ENCODE measurements at places on chromosomes 3 and 15. TPM values are rescaled to one million over a fixed set of nuclear protein-coding genes. Genes with fewer than 3 reads are reported as not detected.

GRCh38 chr15:98860281-98861041, 147.1 kb downstream of the PGPEP1L start:
- no peaks in the 10 kb centered on the region for H3K27me3 ChIP-seq
- peaks cover 59% of the 10 kb centered on the region for H3K4me1 ChIP-seq
- no peak overlapping the region for H3K4me3 ChIP-seq

Gene KLF15
- total RNA-seq: 1.1 TPM

DNA sequence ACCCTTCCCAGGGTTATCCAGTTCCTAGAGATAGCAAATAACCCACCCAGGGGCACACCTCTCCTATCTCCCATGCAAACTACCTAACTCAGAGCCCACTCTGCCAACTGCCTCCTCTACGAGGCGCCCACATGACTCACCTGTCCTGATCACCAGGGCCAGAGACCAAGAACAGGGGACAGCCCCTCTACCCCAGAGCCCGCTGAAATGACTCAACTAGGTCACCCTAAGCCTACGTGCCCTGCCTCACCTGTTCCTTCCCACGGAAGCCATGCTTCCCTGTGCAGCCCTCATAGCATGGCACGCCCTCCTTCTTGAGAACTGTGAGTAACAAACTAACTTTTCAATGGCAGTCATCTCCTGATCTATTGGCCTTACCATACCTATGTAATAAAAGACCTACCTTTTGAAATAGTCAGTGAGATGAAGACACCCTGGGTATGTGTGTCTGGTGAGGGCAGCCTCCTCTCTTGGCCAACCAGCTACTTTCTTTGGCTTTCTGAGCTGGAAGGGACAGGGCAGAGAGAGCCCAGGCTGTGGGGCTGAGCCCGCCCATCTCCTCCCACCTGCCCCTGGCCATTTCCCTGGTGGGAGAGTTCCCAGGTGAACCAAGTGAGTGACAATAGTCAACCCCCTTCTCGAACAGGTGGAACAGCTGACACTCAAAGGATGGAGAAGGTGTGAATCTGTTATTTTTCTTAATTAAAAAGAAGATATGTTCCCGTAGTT, 25.5 kb upstream of the PRR23E start:
- no peak overlapping the region for H3K27ac ChIP-seq
- H3K36me3 ChIP-seq: no peaks in the 10 kb centered on the region
- no peak for DNase-seq
- no peak overlapping the region for H3K4me3 ChIP-seq

DNA sequence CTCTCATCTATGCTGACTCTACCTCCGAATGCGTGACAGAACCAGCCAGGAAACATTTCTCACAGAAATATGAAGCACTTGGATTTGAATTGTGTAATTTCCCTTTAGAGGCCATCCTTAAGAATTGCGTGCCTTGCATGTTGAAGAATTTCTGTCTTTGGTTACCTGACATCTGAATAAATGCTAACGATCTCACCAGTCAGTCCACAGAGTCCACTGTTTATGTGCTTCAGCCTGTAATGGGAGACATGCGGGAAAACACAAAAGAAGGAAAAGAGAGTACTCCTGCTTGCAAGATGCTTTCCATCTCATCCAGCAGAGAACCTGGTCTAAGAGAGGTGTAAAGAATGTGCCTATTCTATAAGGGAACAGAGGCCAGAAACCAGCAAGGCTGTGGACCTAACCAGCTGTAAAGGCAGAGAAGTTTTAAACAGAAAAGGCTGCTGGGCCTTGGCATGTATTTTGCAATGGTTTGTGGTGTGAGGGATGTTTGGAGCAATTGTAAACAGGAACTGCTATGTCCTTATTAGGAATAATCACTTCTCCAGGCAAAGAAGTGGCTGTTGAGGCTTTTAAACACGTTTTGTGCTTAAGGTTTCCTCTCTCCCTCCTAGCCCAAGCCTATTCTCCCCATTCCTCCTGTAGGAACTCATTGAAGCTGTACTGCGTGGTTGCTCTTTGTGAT, 36.4 kb upstream of the BOC start:
- H3K27ac ChIP-seq: peak overlapping the region; percentile 7
- no peak for DNase-seq
- H3K4me1 ChIP-seq: peaks cover 10% of the 10 kb centered on the region

Gene ROPN1
- not detected for total RNA-seq
